Neural crest cell (in vitro differentiated cells): ENCODE measurements at places on chromosomes 4 and X. TPM values are rescaled to one million over a fixed set of nuclear protein-coding genes. Genes with fewer than 3 reads are reported as not detected.

Gene NMU
- total RNA-seq: 10.3 and 12.8 TPM in 2 replicates

Gene ITIH6
- 0.05 and 0.30 TPM in 2 replicates for total RNA-seq

Gene NDNF
- 23.9 and 25.4 TPM in 2 replicates for total RNA-seq

Gene OPRPN
- total RNA-seq: not detected in 2 replicates

Gene NIPAL1
- total RNA-seq: 0.41 and 0.68 TPM in 2 replicates

Gene DOK7
- 0.16 TPM in 1 of 2 replicates, not detected in the other for total RNA-seq

Gene SPANXN4
- not detected in 2 replicates for total RNA-seq

Gene TRMT44
- 20.1 and 24.7 TPM in 2 replicates for total RNA-seq

Gene DNAAF6
- total RNA-seq: not detected in 2 replicates

Gene MAOB
- 0.93 and 0.98 TPM in 2 replicates for total RNA-seq

Gene FGFRL1
- 54.9 and 58.8 TPM in 2 replicates for total RNA-seq

Gene FGFR3
- total RNA-seq: 42.5 and 48.1 TPM in 2 replicates

Gene IGSF1
- total RNA-seq: 3.8 and 3.9 TPM in 2 replicates
